ELR (cell line): ENCODE measurements at places on chromosomes 5 and 9.
A peak's percentile ranks its signal among the peaks of the same experiment; 100 is the strongest.

DNA sequence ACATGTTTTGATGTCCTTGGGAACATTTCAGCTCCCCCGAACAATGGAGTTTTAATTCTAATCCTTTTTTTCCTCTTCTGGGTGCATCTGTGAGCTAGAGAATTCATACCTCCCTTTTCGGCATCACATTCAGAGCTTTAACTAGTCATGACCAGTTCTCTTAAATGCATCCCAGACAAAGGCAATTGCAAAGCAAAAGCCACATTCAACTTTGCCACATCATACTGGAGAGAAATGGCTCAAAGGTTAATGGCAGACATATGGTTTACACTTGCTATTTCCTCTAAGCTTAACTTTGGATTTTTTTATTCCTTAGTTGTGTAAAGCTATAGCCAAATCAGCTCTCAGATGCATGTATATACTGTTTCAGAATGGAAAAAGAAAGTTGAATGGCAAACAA, 153.3 kb downstream of the ESM1 start:
- DNase-seq, result no peak

DNA sequence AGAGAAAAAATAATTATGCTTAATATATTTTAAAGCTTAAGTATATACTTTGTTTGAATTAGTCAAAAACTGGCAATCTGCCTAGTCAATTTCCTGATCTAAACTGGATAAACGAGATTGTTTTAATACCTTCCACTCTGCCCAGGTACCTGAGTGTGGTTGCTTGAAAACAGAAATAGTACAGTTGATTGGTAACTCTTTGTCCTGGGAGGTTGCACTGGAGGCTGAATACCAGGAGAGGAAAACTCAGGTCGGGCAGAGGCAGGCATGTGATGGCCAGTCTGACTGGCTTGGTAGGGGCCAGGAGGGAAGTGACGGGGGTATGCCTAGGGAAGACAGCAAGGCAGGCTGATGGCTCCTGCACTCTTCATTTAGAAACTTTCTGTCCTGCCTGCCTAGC, 80.2 kb downstream of the PIK3R1 start:
- DNase-seq, result no peak

DNA sequence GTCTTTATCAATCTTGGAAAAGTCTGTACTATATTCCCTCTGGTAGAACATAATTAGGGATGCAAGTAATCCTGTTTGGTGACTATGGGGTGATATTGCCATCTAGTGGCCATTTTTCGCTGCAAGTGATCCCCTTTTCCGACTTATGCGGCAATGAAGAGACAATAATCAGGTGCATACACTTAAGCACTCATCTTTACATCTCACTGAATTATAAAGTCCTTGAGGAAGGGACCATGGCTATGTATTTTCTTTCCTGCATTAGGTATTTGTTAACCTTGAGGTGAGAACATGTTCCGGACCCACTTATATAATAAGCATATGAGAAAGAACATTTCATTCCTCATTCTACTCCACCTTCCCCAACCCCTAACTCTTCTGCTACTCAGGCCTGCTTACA, 19.6 kb upstream of the LIX1 start:
- peak; percentile 78 for DNase-seq

DNA sequence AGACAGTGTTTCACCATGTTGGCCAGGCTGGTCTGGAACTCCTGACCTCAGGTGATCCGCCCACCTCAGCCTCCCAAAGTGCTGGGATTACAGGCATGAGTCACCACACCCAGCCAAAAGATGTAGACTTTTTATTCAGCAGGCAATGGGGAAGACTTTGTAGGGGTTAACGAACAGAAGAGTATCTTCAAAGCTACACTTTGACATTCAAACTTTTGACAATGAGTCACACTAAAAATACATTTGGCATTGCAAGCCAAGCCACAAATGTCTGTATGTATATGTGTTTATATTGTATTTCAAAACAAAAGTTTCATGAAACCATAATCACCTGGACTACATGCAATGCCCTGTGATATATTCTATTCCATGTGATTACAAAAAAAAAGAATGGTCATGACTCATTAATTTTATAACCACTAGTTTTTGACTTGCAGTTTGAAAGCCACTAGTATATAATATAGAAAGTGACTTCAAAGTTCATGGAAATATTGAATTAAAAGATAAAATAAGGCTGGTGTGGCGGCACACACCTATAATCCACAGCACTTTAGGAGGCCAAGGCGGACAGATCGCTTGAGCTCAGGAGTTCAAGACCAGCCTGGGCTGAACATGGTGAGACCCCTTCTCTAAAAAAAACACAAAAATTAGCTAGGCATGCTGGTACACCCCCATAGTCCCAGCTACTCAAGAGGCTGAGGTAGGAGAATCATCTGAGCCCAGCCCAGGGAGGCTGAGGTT, 8.3 kb downstream of the DIMT1 start:
- DNase-seq, result peak; percentile 50

DNA sequence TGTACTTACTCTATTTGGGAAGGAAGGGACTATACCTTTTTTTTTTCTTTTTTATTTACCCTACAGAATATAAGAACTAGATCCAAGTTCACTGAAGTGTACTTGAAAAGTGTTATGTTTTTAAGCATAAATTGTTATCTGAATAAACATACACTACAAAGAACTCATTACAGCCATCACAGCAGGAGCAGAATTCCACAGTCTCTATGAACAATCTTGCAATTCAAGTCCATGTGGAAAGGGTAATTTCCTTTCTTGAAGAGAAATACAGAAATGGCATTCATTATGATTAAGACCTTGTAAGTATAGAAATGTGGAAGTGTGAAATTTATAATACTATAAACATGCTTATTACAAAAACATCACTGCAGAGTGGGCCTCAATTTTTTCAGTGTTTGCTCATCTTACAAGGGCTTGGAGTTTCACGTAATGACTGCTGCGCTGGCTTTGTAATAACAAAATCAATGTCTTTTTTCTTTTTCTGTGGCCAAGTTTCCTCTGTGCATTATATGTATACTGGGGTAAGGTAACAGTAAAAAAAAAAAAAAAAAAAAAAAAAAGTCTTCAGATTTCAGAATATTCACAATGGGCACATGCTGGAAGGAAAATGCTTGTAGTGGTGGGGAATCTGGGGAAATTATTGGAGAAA, 77.0 kb upstream of the GNA14 start:
- DNase-seq, result no peak

DNA sequence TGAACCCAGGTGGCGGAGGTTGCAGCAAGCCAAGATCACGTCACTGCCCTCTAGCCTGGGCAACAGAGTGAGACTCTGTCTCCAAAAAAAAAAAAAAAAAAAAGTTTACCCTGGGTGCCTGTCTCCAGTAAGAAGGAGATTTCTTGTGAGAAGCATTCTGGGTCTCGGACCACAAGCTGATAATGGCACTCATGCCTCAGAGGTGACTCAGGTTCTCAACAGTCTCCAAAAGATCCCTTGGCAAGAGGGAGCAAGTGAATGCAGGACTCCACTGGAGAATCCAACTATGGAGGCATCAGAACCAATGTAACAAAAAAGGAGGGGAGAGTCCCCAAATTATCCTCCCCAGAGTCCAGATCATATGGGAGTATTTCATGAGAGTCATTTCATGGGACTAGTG, 106.0 kb upstream of the LRRTM2 start:
- DNase-seq, result peak; percentile 56

DNA sequence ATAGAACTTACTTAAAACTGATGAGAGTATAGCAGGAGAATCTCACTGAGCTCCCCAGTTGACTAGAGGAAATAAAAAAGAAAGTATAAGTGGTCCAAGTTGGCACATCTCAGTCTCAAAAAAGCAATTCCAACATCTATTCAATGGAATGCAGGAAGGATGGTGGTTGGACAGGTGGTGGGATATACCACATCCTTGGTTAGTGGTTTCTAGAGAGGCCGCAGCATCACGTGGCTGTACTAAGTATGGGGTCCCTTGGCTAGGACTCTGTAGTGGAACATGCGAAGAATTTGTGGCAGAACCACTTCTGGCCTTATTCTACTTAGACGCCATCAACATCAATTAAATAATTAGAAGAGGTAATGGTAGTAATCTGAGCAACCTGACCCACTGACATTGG, 232.4 kb downstream of the SAXO1 start:
- DNase-seq, result no peak

- DNase-seq, result no peak
Measured at GRCh38 chr5:152237531-152237930, 167.5 kb downstream of the NMUR2 start.

DNA sequence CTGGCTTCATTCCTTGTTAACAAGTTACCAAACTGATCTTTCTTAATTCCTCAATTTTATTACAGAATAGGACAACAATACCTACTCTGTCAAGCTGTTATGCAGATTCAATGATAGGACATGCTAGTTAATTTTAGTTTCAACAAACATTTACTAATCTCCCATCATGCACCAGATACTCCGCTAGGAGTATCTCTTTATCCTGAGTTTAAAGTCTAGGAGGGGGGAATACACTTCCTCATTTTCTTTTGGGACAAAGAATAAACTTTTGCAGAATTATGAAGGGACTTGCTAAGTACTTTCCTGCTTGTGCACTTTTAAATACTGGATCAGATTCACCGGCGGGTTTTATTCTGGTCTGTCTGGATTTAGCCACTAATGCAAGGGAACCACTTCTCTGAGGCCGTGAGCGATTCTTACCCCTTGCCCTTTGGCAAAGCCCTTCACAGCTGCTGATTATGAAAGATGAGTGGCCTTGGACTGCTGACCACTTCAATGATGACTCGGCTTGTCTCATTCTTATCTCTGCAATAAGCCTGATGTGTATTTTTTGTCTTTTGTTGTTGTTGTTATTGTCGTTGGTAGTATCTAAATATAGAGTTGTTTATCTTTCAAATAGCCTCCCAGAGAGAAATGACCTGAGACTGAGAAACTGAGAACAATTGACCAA, 73.9 kb downstream of the RMI1 start:
- DNase-seq, result peak; percentile 17

- DNase-seq, result peak; percentile 80
Measured at GRCh38 chr9:122125158-122125508, 32.0 kb upstream of the TTLL11 start.

GRCh38 chr5:135615581-135616260, 36.9 kb upstream of the CXCL14 start:
- no peak for DNase-seq

GRCh38 chr5:124060413-124061067, 548.6 kb downstream of the CSNK1G3 start:
- no peak for DNase-seq

DNA sequence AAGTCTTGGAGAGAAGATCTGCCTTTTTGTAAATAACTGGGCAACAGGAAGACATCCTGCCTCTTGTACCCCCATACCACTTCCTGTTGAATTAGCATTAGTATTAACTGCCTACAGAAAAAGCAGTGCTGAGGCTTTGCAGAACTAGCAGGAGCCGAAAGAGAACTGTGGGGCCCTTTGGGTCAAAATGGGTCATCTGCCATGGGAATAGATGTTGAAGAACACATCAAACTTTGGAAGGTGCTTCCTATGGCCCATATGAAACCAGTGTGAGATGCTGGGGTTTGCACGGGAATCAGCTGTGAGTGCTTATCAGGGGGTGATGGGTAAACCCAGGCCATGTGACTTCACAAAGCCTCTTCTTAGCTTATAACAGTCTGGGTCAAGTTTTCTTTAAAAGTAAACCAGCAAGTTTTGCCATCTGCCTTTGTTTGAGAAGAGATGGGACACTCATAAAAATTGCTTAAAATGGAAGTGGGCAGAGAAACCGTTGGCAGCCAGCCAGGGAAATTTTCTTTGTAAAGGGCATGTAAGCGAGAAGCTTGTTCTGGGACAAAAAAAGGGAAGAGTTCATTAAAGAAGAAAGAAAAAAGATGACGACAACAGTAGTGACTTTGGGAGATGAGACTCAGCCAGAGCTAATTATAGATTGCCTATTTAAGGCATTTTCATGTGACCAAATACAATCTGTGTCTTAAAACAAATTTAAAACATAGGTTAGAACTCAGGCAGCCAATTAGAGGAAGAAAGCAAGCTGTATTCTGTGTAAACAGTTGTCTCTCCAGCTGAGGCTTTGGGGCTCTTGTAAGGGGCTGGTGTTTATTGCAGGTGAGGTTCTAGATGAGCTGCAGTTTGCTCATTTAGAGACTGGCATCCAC, 4.4 kb downstream of the SLC25A25 start:
- DNase-seq, result peak; percentile 35

GRCh38 chr9:101620452-101620851, 25.7 kb upstream of the PPP3R2 start:
- no peak for DNase-seq

DNA sequence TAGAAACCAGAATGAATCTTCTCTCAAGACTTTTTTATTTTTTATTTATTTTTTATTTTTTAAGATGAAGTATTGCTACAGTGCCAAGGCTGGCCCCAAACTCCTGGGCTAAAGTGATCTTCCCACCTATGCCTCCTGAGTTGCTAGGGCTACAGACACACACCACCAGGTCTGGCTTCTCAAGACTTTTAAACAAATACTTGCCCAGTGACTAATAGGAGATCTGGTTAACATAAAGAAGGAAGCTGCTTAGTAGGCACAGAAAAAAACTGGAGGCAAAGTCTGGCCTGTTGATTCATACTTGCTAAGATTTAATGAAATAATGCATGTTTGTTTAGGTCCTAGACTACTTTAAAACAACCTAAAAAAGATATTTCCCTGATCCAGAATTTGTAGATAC, 43.8 kb downstream of the SLC38A9 start:
- peak; percentile 93 for DNase-seq

DNA sequence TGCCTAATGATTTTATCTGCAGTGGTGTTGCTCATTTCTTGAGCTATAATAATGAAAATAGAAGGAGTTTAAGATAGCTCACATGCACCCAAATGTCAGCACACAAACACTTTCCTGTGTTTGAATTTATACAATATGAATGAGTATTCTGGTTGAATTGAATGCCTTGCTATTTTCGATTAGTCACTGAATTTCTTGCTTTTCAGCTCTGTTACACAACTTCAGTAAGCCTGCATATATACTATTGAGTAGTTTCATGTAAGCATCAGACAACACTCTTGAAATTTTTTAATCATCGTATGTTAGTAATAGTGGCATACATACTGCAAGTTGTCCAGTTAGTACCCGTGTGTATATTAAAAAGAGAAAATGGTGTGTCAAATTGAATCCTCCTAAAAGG, 281.5 kb upstream of the GRIA1 start:
- DNase-seq, result no peak

DNA sequence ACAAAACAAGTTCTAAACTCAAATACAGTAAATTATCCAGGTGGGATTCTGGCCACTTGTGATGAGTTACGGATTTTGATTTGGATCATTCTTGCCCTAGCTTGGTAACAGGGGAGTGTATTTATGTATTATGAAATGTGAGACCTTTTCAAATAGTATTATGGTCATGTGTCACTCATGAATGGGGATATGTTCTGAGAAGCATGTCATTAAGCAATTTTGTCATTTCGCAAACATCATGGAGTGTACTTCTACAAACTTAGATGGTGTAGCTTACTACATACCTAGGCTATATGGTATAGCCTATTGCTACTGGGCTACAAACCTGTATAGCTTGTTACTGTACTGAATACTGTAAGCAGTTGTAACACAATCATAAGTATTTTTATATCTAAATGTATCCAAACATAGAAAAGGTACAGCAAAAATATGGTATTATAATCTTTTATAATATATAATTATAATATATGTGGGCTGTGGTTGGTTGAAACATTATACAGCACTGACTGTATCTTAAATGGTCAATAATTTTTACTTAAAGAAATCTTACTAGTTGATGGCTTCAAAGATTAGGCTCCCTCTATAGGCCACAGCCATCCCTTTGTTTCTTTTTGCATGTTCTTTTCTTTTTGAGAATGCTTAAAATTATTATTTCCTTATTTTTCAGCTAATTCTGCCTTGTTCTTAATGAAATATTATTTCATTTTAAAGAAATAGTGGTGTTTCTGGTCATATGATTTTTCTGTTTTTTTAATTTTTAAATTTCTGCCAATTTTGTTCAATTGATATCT, 128.4 kb downstream of the MAST4 start:
- peak; percentile 9 for DNase-seq
